ENCODE measurements at places on chromosomes 4 and X. TPM values are rescaled to one million over a fixed set of nuclear protein-coding genes. Genes with fewer than 3 reads are reported as not detected.

The DCAF16 gene
- total RNA-seq, result 41.4 TPM

The ESX1 gene
- not detected for total RNA-seq

The PALLD gene
- total RNA-seq, result 94.6 TPM

The KCTD8 gene
- total RNA-seq, result 0.16 TPM

The CSN1S1 gene
- not detected for total RNA-seq

- no peak for DNase-seq
Measured at GRCh38 chr4:29405116-29405515, 1315.1 kb upstream of the PCDH7 start.

DNA sequence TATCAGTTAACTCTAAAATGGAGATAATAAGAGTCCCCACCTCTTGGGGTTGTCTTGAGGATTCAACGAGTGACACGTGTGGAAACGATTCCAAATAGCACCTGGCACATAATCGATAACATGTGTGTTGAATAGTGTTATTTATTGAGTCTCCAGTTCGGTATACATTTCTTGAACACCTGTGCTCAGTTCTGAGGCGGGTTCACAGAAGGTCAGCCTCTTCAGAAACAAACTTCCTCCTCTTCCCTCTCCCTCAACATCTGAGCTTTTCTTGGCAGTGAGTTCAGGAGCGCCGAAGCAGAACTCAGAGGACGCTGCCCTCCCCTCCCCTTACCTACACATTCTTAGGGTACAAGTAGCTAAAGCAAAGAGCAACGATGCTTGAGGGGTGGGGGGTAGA is 934 bp downstream of the PDHA1 start:
- DNase-seq, result no peak

DNA sequence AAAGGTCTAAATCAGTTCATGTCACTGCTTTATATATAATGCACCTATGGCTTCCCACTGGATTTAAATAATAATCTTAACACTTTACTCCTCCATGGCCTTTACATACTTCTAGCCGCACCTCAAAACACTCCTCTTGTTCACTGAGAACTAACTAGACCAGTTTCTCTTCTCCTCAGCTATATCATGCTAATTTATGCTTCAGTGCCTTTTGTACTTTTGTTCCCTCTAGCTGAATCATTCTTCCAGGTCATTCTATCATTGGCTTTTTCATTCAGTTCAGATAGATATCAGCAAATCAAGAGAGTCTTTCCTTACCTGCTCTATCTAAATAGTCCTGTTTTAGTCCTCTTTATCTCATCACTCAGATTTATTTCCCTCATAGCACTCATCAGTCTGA is 64.2 kb downstream of the TET2 start:
- no peak for DNase-seq

GRCh38 chrX:155888139-155888538 is 7.0 kb downstream of the VAMP7 start:
- peak; percentile 51 for DNase-seq

DNA sequence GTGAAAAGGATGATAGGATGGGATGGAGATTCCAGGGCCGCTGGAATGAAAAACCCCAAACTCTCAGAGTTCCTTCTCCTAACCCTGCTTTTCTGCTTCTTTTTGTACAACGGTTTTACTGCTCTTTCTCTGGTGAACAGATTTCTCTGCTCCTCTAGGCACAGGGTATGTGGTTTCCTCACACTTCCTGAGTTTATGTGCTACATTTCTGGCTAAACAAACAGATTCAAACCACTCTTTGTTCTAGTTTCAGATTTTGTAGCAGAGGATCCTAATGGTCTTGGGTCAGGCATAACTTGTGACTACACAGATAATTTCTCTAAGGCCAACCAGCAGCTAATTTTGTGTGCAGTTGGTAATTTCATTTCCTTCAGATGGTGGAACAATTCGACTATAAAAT is 52.6 kb downstream of the OSTC start:
- no peak for DNase-seq

DNA sequence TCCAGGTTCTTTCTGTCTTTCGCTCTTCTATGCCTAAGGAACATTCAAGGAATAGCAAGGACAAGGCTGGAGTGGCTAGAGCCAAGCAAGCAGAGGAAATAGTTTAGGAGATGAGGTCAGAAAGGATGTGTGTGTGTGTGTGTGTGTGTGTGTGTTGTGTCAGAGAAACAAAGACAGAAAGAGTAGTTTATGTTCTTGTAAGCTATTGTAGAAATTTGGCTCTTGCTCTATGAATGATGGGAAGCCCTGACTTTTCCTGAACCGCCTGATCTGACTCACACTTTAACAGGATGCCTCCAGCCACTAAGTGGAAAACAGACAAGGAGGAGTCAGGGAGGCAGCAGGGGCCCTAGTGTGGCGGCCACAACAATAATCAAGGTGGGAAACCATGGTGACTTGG is 39.7 kb downstream of the LGI2 start:
- peak; percentile 20 for DNase-seq

GRCh38 chr4:151031831-151032605 is 16.9 kb upstream of the LRBA start:
- DNase-seq, result peak; percentile 28

GRCh38 chrX:4206941-4207340 is 493.5 kb upstream of the PRKX start:
- no peak for DNase-seq

GRCh38 chrX:20217271-20217670 is 49.4 kb downstream of the RPS6KA3 start:
- peak; percentile 71 for DNase-seq

DNA sequence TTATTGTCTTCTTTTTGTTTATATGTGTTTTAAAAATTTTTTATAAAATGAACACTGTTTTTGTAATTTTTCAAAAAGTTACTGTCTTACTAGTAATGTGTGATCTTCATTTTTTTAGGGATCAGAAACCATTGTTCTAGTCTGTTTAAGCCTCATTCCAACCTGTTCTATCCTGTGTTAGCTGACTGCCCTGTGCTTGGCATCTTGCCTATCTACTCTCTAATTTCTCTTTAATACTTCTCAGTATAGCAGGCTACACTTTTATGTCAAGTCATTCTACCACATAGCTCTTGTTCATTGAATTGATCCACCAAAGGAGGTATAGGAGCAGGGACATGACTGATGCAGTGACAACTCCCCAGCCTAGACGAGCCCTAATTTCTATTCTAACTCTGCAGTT is 70.2 kb upstream of the PLS3 start:
- DNase-seq, result no peak

- no peak for DNase-seq
Measured at GRCh38 chr4:3736806-3737205, 29.4 kb upstream of the ADRA2C start.

Measured in MCF 10A (cell line).